ENCODE measurements at places on chromosomes 7 and 10.

DNA sequence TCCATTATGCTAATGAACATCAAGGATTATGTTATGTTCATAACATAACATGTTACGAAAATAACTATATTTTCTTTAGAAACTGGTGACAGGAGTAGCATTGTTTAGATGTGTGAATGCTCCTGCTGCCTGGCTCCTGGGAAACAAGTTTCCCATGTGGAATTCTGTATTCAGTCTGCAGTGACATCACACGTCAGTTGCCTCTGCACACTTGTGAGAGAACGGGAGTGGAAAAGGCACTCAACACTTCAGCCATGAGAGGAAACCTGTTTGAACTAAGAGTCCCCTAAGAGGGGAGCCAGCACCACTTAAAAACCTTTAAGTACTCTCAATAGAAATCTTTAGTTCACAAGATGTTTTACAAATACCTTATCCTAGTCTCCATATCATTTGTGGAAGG is 140.3 kb upstream of the FAM20C start:
- no peak for DNase-seq

GRCh38 chr7:117169907-117170306 is 153.0 kb downstream of the WNT2 start:
- no peak for DNase-seq

DNA sequence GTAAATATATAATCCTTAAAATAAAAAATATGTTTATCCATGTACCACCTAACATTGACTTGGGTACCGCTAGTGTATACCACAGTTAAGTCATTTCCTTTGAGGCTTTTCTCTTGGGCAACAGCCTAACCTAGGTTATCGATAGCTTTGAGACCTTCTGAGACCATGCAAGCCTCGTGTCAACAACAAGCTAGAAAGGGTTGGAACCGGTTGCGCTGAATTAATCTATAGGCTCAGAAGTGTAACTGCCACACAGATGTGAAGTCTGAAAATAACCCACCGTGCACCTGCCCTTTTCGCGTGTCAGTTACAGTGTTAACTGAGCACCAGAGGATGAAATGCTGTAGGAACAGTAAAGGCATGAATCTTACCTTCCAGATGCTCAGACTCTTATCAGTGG is 59.8 kb downstream of the ARID5B start:
- DNase-seq = no peak

DNA sequence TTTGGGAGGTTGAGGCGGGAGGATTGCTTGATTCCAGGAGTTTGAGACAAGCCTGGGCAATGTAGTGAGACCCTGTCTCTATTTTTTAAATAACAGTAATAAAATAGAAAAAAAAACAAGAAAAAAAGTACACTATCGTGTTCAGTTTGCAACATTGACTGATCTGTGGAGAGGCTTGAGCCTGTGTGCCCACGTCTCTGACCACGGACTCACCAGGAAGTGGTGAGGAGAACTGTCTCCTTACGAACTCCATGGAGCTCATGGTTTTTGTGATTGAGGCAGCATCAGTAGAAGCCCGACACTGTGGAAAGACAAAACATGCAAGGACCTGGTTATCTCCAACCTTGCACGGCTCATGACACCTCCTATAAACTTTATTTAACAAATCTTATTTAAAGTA is 23.9 kb upstream of the DNAJB6 start:
- DNase-seq = no peak

GRCh38 chr7:114952296-114952695 is 30.4 kb downstream of the MDFIC start:
- no peak for DNase-seq

- no peak for DNase-seq
Measured at GRCh38 chr10:51932530-51932929, 233.1 kb upstream of the CSTF2T start.

- DNase-seq = no peak
Measured at GRCh38 chr10:14378387-14378960, 47.8 kb upstream of the FRMD4A start.

DNA sequence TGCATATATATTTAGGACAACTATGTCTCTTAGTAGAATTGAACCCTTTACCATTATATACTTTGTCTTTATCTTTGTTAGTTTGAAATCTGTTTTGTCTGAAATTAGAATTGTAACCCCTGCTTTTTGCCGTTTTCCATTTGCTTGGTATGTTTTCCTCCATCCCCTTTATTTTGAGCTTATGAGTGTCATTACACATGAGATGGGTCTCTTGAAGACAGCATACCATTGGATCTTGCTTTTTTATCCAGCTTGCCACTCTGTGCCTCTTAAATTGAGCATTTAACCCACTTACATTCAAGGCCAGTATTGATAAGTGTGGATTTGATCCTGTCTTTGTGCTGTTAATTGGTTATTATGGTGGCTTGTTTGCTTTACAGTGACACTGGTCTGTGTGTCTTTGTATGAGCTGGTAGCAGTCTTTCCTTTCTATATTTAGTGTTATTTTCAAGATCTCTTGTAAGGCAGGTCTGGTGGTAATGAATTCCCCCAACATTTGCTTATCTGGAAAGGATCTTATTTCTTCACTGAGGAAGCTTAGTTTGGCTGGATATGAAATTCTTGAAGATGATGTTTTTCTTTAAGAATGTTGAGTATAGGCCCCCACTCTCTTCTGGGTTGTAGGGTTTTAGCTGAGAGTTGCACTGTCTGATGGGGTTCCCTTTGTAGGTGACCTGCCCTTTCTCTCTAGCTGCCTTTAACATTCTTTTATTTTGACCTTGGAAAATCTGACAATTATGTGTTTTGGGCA is 149.5 kb downstream of the AHR start:
- DNase-seq = no peak

GRCh38 chr7:140696024-140696679 is 356 bp upstream of the NDUFB2 start:
- peak; percentile 41 for DNase-seq

DNA sequence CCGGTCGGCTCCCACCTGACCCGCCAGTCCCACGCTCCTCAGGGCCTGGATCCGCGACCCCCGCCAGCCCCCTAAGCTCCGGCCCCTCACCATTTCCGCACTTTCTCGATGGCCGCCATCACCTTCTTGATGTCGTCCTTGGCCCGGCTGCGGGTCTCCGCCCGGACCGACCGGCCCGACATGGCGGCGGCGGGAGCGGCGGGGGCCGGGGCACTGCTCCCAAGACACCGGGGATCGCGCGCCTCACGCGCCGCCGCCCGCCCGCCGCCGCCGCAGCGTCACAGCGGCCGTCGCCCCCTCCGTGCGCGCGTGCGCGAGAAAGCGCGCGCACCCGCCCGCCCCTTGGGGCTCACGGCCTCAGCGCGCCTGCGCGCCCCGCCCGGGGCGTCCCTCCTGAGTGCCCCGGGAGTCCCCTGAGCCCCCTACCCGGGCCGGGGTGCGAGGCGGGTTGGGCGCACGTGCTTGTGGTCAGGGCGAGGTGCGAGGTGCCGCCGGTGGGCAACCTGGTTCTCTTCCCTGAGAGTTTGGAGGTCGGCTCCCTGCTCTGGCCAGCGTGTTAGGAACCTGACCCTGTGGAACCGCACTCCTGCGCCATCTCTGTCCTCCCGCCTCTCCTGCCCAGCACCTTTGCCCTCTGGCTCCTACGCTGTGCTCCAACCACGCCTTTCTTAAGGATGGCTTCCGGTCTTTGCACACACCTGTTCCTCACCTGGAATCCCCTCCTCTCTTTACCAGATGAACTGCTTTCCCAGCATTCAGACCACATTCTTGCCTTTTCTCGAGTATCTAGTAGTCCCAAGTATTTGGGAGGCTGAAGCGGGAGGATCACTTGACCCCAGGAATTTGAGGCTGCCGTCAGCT is at the start of gene BCL7B:
TSS of gene BCL7B (minus strand) at position 294 of the 861 bp plus-strand sequence. CDS start at position 182, 112 bp downstream.
- DNase-seq = no peak

DNA sequence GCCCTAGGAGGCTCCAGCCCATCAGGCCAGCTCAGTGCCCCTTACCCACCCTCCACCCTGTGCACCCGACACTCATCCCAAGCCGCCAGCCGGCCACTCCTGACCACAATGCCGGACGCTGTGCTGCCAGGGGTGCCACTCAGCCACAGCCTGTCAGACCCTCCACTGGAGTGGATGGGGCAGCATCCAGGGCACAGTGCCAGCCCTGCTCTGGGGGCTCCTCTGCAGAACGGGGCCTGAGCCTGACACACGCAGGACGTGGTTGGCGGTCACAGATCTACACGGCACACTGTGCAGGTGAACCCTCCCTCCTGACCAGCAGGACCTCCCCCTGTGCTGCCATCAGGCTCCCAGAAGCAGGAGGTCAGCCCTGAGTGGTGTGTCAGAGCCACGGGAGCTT is 114.7 kb downstream of the MAD1L1 start:
- no peak for DNase-seq

- no peak for DNase-seq
Measured at GRCh38 chr7:113143486-113144257, 25.3 kb upstream of the SMIM30 start.

GRCh38 chr10:113565364-113565763 is 12.5 kb downstream of the HABP2 start:
- DNase-seq = no peak

All from HS-5 (cell line).